Hematopoietic multipotent progenitor cell treated with erythropoietin and hydrocortisone succinate and interleukin-3 and kit ligand, for 15 days (in vitro differentiated cells): ENCODE measurements at places on chromosomes 4 and X.

DNA sequence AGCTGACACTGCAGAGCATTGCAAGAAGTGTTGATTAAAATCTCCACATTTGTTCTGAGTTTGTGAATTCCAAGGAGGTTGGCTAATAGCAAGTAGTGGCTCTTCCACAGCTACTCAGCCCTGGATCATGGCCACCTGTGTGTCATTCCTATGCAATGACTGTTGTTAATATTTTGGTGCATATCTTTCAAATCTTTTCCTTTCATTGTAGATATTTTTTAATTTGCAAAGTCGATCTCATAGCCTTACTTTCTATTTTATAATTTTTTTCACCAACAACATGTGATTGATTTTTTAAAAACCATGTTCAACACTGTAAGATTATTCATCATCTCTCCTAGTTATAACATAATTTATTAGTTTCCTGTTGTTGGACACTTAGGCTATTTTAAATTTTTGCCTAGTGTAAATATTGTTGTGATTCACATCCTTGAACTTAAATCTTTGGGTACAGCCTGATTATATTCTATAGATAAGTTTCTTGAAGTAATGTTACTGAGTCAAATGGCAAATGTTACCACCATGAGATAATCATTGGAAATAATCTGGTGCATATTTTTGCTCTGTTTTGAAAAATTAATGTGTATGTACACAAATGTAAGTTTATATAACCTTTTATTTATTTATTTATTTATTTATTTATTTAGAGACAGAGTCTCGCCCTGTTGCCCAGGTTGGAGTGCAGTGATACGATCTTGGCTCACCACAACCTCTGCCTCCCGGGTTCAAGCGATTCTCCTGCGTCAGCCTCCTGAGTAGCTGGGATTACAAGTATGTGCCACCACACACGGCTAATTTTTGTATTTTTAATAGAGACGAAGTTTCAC is 17.1 kb upstream of the ARHGAP10 start:
- no peak for DNase-seq

GRCh38 chrX:68699960-68700746 is 52.7 kb downstream of the STARD8 start:
- DNase-seq, result peak; percentile 13

DNA sequence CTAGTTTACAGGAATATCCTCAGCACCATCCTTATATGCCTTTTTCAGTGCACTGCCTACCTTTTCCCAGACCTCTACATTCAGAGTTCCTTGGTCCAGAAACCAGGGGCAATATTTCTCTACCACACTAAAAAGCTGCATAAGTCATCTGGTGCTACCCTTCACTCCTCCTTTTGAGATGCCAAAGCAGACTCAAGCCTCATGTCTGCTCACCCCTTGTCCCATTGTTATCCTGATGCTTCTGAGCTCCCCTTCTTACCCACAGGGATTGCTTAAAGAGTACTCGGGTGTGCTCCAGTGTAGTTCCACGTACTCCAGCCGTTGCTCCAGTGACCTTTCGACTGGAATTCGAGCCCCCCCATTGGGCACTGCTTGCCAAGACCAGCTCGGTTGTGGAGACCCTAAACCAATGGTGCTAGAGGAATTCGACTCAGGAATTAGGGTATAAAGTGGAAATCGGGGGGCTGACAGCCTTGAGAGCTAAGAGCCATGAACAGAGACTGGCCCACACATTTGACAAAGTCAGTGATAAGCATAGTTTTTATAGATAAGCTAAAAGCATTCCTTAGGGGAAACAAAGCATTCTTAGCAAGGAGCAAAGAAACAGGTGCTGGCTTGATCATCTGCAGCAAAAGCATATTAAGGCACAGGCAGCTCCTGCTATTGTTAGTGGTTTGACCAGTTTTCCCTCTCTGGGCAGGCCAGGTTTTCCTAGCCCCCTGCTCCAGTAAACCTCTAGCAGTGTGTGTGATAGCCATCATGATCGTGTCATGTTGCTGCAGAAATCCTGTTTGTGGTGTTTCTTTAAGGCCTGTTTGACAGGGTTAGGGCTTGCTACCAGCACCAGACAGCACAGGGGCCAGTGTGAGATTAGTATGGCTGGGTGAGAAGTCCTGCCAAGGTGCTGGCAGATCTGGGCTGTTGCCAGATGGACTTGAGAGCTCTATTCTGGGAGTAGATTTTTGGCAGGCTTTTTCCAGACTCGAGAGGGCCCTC is 57.5 kb upstream of the WDR1 start:
- DNase-seq, result peak; percentile 72

- peak; percentile 32 for DNase-seq
These were observed 1.3 kb downstream of the NOP14 start for GRCh38 chr4:2961811-2962441.

DNA sequence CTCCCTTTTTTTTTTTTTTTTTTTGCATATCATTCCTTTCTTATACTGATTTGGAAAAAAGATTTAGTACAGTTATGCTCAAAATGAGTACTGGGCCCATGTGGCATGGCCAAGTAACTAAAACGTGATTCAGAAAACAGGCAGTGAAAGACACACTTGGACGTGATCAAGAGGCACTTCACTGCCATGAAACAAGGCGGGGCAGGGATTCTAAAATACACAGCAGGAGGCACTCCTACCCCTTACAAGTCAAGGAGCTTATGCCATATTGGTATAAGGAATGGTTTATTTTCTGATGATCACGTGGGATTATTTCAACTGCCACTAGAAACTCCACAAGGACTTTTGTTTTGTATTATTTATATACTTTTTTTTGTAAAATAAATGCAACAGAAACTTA is 72.0 kb downstream of the CHST7 start:
- DNase-seq, result no peak

- no peak for DNase-seq
These were observed 325.7 kb downstream of the TLL1 start for GRCh38 chr4:166198516-166199310.

DNA sequence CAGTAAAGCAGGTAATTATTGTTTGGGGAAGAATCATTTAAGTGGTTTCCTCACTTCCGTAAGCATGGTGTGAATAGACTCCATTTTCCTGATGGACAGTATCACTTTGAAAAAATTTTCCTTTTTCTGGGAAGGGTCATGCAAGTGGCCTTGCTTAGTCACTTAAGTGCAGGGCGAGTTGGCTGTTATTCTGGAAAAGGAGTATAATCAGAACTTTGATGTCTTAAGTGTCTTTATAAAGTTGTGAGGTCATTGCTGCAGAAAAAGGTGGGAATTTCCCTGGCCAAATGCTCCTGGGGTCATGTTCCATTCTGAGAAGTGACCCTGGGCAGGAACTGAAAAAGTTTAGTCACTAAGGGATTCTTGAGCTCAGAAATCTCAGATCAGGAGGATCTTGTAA is 146.1 kb upstream of the OTUD4 start:
- DNase-seq, result no peak

- DNase-seq, result peak; percentile 20
These were observed 15.3 kb downstream of the CPZ start for GRCh38 chr4:8607603-8608481.

DNA sequence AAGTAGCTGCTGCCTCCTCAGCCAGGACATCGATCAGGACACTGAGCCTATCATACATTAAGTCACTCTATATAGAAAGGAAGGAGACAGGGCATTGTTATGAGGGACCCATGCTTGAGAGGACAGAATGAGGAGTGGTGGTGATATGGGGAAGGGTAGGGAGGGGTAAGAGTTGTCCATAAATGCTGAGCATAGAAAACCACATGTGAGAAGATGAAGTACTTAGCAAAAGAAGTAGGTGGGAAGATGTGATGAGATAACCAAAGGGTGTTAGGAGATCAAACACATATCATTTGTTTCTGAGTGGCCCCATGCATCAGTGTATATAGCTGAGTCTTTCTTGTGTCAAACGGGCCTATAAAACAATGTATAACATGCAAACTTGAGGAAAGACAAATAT is 84.1 kb downstream of the DGKK start:
- no peak for DNase-seq

- DNase-seq, result no peak
These were observed 602.8 kb downstream of the INPP4B start for GRCh38 chr4:142243255-142243654.

DNA sequence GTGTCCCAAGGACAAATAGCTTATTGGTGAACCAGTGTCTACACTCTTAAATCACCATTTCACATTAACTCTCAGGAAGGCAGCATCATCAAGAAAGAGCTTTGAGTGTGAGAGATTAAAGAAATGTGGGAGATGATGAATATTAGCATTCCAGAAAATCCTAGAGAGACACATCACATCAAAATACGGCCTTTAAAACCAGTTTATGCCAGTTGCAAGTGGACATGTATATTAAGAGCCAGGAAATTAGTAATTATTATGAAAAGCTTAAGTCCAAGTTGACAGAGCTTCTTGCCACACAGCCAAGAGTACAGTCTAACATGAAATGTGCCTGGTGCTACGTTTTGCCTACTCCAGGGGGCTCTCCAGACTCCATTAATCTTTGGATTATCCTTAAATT is 503.0 kb upstream of the BOD1L1 start:
- DNase-seq, result no peak

- DNase-seq, result no peak
These were observed 48.0 kb downstream of the SEPTIN11 start for GRCh38 chr4:76997532-76997931.

- DNase-seq, result no peak
These were observed 9.4 kb upstream of the COPS4 start for GRCh38 chr4:83025563-83025962.

DNA sequence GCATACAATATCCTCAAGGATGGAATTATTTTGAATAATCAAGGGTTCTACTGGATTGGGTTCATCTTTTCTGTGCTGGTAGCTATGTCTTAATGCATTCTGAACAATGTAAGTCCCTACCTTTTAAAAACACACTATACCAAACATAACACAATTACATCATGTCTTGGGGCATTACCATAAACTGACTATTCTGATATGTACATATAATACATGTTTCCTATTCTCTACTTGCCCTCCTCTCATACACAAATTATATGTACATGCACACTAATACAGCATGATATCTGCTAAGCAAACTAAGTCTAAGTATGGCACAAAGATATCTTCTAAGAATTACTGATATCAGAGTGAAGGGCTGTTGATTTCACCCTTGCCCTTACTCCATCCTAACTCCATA is 147.1 kb downstream of the PRDM5 start:
- no peak for DNase-seq

DNA sequence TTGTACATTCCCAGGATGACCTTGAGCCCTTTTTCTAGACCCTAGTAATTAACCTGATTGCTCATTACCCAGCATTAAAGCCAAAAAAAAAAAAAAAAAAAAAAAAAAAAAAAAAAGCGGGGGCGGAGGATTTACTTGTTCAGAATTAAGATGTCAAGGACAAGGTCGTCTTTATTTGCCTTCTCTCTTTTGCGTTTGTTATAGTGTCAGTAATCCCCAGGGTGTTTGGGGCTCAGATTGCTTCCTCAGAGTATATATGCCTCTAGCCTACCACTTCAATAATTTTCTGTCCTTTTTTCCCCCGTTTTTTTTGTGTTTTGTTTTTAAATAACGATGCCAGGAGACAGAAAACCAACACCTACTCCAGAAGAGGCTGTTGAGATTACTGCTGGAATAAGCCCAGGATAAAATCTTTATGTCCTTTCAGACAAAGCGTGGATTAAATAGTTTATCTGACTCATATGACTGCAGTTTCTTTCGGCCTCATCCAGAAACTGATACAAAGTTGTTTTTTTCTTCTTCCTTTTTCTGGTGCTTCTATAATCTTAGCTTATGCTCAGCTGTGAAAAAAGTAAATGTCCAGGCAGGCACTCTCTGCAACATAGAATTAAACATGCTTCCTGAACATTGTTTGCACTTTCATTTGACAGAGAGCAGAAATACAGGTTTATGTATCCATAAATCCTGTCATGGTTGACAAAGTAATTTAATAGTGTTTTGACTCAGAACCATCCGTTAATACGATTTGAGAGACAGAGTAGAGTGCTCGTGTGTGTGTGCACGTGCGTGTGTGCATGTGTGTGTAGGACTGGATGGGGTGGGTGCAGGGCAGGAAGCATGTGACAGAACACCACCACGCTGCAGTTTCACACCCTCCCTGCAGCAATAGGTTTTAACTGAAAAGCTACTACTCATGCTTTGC is 138.6 kb downstream of the AFF1 start:
- DNase-seq, result no peak

GRCh38 chrX:17923546-17923945 is 62.4 kb upstream of the RAI2 start:
- DNase-seq, result peak; percentile 3

DNA sequence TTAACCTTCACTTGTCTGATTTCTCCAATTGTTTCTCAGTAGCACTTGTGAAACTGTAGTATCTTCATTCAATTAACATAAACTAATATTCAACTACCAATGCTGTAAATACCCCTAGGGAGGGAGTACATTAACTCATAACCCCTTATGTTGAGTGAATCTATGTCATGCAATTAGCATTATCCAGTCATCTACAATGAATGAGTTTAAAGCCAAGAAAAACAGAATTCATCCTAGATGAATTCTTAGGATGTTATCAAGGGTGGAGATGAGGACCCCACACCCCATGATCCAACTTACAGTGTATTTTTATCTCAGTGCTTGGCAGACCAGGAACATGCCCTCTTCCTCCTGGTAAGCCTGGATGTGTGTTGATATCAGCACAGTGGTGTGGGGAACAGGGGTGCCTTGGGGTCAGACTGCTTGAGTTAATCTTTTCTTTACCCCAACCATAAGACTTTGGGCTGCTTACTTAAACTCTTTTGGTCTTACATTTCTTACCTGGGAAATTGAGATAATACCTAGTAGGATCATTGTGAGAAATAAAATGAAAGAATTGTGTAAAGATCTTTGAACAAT is 62.1 kb upstream of the SCOC start:
- DNase-seq, result no peak

GRCh38 chr4:41880022-41880837 is 55.0 kb upstream of the TMEM33 start:
- no peak for DNase-seq

DNA sequence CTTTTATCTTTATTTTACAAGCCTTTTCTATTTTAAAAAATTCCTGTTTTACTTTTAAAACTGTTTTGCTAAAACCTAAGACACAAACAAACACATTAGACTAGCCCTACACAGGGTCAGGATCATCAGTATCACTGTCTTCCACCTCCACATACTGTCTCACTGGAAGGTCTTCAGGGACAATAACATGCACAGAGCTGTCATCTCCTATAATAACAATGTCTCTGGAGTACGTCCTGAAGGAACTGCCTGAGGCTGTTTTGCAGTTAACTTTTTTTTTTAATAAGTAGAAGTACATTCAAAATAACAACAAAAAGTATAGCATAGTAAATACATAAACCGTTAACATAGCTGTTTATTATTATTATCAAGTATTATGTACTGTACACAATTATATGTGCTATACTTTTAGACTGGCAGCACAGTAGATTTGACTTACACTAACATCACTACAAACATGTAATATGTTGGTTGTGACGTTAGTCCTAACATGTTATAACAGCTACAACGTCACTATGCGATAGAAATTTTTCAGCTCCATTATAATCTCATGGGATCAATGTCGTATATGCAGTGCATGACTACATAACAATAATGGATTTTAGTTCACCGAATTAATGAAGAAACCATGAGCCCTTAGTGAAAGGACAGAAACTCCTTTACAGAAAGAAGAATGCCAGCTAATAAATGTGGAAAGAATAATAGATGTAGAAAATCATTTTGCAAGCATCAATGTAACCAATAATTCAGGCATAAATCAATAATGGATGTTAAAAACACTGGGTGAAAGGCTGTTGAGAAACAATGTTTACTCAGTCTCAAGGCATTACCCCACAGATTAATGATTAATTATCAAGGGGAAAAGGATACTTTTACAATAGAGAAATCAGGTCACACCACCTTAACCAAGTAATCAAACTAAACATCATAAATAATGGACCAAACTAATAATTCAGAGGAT is 49.2 kb downstream of the FBXW7 start:
- DNase-seq, result no peak

GRCh38 chr4:120517966-120518365 is 404.6 kb downstream of the PRDM5 start:
- DNase-seq, result no peak
